Stimulated activated CD8-positive, alpha-beta memory T cell treated with anti-CD3 and anti-CD28 coated beads, Interleukin-2, amount 100 ng/mL, for 1 hour (primary cell): ENCODE measurements at places on chromosomes 1 and 21.

- DNase-seq: no peak
Measured at GRCh38 chr1:185267301-185267700, 49.7 kb downstream of the IVNS1ABP start.

DNA sequence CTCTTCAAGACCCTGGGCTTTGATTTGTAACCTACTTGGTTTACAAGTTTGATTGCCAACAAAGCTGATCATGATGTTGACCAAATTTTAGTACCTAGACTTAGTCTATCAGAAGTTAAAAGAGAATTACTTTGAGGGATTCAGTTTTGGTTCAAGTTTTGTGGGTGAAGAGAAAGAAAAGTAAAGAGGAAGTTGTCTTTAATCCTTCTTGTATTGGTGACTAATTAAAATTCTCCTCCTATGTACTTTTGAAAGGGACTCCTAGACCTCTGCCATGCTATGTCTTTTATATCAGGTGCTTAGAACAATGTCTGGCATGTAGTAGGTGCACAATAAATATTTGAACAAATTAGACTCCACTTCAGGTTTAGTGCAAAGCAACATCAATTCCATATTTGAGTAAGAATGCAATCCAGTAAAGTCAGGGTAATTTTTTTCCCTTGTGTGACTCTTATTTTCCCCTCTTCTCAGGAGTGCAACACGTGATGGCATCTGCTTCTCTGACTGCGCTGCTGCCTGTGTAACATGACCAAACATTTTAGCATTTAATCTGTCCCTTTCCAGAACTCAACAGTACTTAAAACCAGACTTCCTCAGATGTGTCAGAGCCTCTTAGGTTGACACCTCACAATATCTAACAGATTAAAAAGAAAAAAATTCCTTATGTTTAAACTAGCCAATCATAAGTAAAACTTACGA lies 41.1 kb upstream of the KCNQ4 start:
- no peak for DNase-seq

GRCh38 chr1:186930238-186930637 lies 101.5 kb downstream of the PLA2G4A start:
- DNase-seq: no peak

DNA sequence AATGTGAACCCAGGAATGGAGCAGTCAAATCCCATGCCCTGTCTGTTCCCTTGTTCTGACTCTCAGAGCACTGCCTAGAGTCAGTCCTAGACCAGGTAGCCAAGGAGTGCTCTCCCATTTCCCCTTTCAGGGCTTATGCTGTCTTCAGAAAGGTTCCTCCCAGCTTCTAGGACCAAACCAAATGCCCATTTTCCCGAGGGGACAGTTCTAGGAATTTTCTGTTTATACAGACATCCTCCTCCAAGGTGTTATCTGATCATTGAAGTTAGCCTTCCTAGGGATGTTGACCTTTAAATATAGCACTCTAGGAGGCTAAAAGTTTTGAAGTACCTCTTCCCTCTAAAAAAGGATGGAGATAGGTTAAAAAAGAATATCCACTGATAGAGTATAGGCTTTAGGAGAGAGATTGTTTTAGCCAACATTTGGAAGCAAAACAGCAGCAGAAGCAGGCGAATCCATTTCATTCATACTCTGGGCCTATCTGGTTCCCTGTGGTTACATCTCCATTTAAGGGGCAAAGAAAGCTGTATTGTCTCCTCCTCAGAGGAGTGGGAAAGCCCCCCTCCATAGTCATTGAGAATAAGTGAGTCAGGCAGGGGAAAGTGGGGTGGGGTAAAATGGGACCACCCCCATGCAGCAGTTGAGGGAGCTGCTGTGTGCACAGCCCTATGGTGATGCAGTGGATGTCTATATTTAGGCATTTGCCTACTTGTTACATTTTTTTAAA lies 126.5 kb downstream of the SPATA46 start:
- DNase-seq: no peak

- DNase-seq: no peak
Measured at GRCh38 chr1:204322339-204322868, 37.3 kb downstream of the PLEKHA6 start.

DNA sequence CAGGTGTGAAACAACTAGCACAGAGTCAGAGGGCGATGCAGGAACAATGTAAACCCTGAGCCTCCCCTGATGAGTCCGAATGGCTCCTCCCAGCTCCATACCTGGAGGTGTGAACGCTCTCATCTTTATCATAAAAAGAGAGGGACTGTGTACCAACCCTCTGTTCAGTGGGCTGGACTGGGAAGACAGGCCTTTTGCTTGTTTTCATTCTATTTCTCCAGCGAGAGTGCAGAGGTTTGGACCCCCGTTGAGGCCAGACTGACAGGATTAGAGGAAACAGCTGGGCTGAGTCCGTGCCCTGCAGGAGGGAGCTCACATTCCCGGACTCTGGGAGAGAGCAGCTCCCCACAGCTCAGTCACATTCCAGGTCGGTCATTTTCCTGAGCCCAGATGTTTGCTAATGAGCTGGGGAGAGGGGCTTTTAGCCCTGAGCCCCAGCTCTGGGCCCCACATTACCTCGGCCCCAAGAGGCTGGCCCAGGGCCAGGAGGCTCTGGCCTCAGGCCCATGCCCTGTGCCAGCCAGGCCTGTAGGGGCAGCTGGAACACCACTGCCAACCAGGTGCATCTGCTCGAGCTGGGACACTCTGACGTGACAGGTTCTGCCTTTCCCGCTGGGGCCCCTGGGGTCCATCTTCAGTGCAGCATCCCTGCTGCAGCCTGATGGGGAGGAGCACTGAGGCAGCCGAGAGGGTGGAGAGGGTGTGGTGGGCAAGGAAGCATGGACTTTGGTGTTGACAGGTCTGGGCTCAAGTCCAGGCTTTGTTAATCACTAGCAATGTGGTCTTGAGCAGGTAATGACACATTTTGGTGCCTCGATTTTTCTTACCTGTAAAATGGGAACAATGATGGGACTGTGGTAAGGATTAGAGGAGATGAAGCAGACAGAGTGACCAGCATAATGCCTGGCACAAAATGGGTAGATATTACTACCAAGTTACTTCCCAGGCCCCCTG lies 3.5 kb upstream of the NBL1 start:
- DNase-seq: no peak

GRCh38 chr1:32546611-32547010 lies 7.4 kb downstream of the ZBTB8A start:
- DNase-seq: no peak

GRCh38 chr1:89887713-89888112 lies 66.9 kb downstream of the LRRC8D start:
- DNase-seq: no peak

DNA sequence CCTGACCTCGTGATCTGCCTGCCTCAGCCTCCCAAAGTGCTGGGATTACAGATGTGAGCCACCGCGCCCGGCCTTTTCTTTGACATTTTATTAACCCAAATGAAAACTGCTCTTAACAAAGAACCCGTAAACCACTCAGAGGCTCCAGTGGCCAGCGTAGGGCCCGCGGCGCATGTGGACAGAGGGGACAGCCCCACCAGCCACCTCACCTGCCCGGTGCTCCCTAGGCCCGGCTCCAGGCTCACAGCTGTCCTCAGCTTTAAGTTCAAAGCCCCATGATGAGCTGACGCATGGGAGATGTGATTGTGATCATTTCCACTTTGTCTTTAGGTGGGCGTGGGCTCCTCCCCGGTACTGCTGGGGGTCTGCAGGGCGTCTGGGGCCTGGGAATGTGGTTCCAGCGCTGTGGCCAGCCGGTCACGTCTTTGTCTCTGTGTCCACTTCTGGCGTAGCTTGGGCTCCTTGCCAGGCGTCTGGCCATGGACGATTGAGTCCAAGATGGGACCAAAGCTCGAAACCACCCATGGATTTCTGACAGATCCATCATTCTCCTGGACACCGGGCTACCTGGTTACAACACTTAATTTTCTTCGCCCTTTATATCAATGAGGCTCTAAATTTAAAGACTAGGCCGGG lies 6.9 kb downstream of the PRKCZ start:
- no peak for DNase-seq

DNA sequence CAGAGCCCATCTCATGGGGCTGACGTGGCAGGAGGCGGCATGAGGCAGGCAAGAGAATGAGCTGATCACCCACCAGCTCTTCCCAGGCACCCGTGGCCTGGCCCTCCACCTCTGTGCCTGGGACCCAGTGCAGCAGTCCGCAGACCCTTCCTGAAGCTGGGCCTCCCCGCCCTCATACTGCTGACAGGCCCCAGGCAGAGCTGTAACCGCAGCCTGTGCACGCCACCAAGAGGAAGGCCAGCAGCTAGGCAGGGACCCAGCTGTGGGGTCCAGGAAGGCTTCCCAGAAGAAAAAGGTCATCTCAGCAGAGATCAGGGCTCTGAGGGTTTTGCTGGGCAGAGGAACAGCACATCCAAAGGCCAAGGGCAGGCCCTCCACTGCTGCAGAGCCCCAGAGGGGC lies 9.8 kb upstream of the MTFR1L start:
- DNase-seq: no peak

- no peak for DNase-seq
Measured at GRCh38 chr1:97157991-97158390, 436.4 kb downstream of the PTBP2 start.

- DNase-seq: no peak
Measured at GRCh38 chr1:163842571-163842970, 520.8 kb downstream of the NUF2 start.

- DNase-seq: no peak
Measured at GRCh38 chr1:154874465-154874864, 4.4 kb upstream of the KCNN3 start.

DNA sequence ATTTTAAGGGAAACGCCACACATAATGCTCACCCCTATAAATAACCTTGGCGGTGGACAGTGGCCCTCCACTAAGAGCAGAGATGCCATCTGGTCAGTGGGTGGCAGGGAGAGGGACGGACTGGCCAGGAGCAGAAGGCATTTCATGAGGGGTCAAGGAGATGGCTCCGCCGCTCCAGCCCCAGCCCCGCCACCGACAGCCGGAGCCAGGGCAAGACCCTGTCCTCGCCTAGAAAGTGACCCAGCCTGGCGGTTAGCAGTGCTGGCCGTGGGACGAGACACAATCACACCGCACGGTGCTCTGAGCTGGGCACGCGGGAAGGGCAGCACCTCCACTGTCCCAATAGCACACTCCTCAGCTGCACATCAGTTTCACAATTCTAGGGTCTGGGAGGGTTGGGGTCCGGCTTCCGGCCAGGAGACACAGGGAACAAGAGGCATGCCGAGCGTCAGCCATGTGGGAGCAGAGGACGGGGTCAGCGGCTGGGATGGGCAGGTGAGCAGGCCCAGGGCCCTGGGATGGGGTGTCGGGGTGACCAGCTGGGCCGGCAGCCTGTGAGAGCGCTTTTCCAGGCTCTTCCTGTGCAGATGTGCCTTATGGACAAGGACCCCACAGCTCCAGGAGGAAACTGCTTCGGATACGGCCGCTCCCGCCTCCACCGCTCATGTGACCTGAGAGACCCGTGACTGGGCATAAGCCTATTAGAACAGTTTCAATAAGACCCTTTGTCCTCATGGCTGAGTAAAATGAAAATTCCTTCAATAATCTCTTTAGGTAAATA lies 5.7 kb downstream of the SLC19A1 start:
- DNase-seq: no peak

GRCh38 chr1:115656461-115657077 lies 14.8 kb downstream of the VANGL1 start:
- no peak for DNase-seq

DNA sequence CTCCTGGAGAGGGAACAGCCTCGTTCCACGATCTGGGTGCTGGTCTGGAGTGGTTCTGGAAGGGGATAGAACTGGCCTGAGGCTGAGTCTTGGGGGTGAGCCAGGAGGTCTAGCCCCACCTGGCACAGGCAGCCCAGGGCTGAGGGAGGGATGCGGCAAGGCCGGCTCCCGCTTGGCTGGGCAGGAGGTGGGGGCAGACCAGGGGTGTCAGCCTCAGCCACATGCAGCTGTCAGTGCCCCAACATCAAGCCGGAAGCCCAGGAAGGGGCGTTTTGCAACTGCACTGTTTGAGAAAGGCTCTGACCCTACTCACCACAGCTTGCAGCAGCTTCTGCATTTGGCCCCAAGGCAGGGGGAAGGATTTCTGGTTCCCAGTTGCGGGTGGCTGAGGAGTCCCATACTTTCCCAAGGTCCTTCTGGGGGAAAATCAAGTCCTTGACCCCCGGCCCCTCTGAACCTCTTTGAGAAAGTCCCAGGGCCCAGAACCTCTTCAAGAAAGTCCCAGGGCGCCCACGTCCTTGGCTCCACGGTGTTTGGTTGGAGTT lies 2.0 kb downstream of the EFHD2 start:
- no peak for DNase-seq

DNA sequence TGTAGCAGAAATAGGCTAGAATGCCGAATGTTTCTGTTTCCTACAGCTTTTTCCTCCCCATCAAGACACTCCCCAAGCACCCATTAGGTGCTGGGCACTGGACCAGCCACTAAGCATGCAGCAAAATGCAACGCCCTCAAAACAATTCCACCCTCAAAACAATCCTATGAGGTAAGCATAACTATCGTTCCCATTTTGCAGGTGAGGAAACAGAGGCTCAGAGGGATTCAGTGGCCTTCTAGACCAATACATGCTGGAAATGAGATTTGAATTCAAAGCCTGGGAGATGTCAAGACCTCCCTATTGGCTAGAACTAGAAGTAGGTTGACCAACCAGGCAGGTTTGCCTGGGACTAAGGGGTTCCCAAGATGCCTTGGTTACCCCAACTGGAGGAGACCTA lies 10.2 kb upstream of the ALDH4A1 start:
- no peak for DNase-seq

DNA sequence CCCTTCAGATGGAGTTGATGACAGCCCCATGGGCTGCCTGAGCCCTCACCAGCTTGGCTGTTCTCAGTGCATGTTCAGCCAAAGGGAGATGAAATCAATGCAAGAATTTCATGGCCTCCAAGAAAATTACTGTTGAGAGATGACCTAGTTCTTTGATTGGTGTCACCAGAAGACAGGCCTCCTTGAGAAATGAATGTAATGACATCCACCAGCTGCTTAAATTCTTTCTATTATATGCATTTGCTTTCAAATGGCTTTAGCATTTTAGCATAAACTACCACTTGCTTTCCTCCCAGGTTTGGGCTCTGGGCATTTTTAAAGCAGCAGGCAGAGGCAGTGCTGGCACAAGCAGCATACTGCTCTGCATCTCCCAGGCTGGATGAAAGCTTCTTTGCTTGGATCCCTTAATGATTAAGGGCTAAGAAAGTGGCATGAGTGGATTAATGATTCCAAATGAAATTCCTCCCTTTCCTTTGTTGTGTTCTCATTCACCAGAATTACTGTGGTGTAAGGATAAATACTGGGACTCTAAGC lies 278.4 kb downstream of the ZNF326 start:
- DNase-seq: no peak

DNA sequence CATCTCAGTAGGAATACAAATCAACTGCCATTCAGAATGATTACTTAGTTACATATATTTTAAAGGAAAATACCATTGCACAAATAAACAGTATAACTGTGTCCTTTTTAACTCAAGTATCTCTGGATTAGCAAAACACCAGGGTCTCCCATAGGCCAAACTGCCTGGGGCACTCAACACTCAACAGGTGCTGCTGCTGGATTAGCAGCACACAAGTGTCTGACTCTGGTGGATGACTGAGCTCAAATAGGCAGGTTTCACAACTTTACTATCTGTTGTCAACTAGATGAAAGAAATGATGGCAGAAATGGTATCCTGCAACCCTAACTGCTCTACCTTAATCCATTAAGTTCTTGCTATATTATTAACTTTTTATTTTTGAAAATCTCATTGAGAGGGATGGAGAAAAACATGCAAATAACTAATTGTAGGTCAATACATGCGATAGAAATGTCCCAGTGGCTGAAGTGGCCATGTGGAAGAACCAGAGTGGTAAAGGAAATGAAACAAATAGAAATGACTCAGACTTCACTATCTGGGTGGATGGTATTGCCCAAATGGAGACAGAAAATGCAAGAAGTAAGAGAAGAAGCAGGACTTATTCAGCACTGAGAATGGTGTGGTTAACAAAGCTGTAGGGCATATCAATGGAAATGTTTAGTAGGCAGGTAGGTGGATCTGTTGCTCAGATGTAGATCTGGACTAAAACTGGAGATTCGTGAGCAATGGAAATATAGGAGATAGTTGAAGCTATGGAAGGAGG lies 90.8 kb upstream of the CCDC190 start:
- no peak for DNase-seq
